ENCODE measurements at places on chromosomes 12 and 14.

DNA sequence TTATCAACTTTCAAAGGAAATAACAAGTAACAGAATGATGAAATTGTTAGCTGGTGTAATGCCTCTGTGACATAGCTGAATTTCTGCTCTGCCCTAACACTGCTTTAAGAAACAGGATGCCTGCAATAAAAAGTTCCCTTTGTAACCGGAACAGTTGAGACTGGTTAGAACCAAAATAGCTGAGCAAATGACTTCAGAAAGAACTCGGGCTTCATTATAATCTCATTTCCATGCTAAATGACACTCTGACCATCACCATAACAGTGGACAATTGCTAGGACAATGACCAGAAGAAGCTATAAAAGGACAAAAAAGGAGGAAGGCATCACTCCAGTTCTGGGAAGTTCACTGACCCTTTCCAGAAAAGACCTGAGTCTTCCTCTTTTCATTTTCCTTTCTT lies 23.5 kb upstream of the PYGL start:
- DNase-seq = no peak

DNA sequence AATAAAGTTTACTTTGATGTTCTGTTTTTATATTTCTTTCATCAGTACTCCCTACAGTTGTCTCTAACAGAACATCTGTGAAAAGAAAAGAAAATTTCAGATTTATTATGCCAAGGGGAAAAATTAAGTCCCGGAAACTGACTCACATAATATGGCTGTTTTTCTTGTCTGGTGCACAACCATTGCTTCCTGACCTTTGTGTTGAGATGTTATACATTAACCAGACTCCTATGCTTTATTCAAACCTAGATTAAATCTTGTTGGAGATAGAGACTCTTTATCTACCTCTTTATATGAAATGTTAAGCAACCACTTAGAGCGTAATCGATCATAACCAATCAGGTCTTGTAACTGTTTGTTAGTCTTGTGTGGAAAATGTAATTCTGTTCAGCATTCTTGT lies 37.6 kb upstream of the BICD1 start:
- no peak for DNase-seq

GRCh38 chr12:51871126-51871525 lies 16.8 kb upstream of the ANKRD33 start:
- no peak for DNase-seq

GRCh38 chr12:124211753-124212152 lies 83.1 kb upstream of the RFLNA start:
- DNase-seq = no peak

DNA sequence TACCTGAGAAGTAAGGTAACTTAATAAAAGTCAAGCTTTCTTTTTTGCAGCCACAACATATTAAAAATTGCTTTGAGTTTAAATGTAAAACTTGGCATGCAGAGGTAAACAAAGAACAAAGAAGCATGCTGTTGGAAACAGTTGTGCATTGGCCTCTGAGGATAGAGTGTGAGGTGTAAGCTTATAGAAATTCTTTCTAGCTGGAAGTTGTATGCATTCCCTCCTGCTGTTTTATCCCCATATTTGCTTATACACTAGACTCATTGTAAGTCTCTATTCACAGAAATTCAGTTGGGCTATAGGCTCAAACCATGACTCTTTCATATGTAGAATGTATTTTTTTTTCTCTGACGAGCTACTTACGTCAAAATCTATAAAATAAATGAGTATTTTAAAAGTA lies 316.3 kb downstream of the SLC6A15 start:
- DNase-seq = no peak

- DNase-seq = peak; percentile 74
These were observed 47.0 kb upstream of the SLC2A13 start for GRCh38 chr12:40152783-40153383.

DNA sequence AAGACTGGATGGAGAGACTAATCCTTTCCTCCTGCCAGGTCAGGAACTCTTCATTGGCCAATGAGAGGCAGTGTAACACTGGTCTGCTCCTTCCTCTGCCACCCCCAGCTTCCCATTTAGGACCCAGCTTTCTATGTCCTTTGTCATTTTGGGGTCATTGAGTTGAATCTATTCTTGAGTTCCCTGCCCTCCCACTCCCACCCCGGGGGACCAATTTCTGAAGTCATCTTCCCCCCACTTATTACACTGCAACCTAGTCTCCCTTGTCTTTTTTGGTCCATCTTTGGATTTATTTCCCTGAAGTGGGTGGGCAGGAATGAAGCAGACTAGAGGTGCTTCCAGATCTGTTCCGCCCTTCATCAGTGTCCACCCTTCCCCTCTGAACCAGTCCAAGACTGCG lies 7.6 kb upstream of the ITGA5 start:
- no peak for DNase-seq

GRCh38 chr14:54647378-54647777 lies 80.5 kb downstream of the SAMD4A start:
- DNase-seq = peak; percentile 39

GRCh38 chr14:66076176-66076575 lies 410.0 kb upstream of the CCDC196 start:
- DNase-seq = no peak

- no peak for DNase-seq
These were observed 20.5 kb upstream of the DLK1 start for GRCh38 chr14:100706200-100706599.

DNA sequence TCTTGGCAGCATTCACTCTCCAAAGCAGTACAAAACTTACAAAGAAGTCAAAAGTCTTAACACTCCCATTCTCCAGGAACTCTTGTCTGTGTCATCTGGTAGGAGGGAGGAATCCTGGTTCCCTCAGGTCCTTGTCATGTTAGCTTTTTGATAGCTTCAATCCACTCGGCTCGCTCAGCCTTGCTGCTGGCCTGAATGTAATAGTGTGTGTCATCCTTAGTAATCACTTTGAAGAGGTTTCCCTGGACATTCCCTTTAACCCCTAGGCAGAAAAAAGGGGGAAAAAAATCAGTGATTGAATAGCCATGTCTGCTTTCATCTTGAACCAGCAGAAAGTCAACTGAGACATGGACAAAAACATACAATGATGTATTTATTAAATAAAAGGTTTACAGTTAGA lies 24.8 kb downstream of the PLEK2 start:
- DNase-seq = no peak

GRCh38 chr12:80129895-80130530 lies 30.7 kb downstream of the OTOGL start:
- no peak for DNase-seq

- DNase-seq = peak; percentile 47
These were observed 268 bp downstream of the NDUFB1 start for GRCh38 chr14:92121207-92121669.

GRCh38 chr14:69081271-69081670 lies 71.6 kb downstream of the DCAF5 start:
- DNase-seq = no peak

GRCh38 chr12:62128175-62128975 lies 131.8 kb upstream of the USP15 start:
- no peak for DNase-seq

- no peak for DNase-seq
These were observed 126.5 kb upstream of the MYL2 start for GRCh38 chr12:111046896-111047295.

DNA sequence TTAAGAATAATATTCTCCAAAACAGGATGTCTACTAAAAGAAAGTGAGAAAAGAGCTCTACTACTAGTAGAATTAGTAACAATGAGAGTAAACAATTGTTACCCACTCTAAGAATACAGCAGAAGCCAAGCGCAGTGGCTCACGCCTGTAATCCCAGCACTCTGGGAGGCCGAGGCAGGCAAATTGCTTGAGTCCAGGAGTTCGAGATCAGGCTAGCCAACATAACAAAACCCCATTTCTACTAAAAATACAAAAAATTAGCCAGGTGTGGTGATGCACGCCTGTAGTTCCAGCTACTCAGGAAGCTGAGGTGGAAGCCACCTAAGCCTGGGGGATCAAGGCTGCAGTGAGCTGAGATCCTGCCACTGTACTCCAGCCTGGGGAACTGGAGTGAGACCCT lies 4.7 kb downstream of the DNAJC14 start:
- DNase-seq = no peak

DNA sequence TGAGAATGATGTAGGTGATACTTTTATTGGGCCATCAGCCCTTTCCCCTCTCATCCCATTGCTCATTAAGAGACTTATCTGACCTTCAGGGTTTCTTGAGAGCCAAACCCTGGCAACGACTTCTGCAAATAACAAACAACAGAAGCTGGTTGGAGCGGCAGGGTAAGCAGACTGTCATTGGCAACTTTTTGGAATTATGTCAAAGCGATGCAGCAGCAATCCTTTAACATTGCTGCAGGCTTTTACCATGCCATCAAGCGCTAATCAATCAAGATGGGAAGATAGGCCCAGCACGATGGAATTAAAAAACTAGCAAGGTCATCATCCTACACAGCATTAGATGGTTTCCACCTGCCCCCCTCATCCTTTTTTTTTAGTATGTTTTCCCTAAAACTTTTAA lies 406.1 kb upstream of the PDE3A start:
- DNase-seq = no peak

GRCh38 chr14:35020713-35021112 lies 25.4 kb upstream of the FAM177A1 start:
- no peak for DNase-seq

DNA sequence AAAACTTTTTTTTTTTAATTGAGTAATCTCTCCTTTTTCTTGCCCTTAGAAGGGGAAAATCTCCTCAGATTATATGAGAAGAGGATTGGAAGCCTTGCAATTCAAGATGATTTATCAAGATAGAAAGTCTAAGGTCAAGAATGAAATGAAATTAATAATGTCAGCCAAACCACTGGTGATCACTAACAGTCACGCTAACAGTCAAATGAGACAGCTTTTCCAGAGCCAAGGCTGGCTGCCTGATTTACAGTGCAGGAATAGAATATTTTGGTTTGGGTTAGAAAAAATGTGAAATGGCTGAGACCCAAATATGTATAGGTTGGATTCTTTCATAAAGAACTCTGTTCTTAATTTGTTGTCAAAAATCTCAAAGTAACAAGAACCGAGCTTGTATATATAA lies 204.3 kb downstream of the PPM1H start:
- no peak for DNase-seq

DNA sequence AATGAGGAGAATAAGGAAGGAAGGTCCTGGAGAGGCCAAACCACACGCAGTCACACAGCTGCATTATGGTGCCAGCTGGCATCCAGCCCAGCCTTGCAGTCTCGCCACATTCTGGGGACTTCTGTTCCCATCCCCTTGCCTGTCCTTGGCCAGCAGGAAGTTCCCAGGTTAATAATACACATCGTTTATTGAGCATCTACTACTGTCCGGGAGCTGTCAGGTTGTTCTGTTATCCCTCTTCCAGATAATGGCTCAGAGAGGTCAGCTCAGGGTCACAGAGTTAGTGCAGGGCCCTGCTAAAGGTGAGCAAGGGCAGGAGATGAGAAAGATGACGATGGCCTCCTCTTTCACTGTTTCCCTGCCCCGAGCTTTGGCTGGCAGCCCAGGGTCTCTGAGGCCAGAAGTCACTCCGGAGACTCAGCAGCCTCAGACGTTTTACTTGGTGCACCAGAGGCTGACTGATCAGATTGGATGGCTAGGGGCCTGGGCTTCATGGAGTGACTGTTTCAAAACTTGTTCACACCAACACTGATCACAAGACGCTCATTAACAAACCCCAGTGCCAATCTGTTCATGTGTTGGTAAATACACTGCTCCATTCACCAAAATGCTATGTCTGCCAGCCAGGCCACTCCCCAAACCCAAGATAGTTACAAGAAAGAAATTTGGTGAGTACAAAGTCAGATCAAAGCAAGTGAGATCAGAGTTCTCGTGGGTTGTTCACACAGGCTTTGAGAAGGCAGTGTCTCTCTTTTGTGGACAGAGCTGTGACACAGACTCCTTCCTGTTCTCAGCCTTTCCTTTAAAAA lies 79.2 kb downstream of the B4GALNT3 start:
- peak; percentile 29 for DNase-seq

GRCh38 chr14:23043754-23044153 lies 1.7 kb downstream of the PSMB11 start:
- no peak for DNase-seq

DNA sequence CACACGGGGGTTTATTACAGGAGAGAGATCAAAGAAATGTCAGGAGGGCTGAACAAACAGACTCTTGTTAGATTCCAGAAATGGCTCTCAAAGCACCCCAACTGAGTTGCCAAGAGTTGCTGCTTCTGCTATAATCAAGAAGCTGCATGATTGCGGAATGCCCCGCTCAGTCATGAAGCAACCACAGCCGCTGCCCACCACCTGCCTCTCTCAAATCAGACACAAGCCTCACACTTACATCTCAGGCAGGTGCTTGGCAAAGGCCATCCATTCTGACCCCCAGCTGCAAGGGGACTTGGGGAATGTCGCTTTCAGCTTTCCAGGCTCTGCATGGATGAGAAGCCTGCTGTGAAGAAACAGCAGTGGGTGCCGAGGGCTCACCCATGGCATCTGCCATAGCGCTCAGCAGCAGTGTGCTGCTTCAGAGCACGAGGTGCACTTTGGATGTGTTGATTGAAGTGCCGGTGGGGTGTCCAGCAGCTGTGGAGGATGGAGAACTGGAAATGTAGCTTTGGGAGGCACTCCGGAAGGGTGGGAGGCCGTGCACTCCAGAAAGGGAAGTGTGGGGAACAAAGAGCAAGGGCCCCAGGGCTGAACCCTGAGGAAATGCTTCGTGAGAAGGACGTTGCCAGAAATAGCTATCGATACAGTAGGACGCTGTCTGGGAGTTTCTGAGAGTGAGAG lies 37.7 kb downstream of the LRRC74A start:
- DNase-seq = no peak

DNA sequence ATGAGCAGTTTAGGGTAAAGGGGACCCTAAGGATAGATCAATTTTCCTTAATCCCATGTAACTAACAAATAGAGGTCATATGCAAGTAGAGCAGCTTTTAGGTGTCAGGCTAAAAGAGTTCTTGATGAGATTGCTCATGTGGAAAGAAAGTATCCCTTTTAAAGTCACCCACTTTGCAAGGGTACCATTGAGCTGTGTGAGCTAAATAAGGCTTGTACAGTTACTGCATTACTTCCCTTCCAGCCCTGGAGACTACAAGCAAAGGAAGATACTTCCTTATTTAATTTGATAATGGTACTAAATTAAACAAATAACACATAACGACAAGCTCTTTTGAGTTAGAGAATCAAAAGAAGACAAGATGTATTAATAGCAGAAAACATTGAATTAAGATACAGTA lies 191.7 kb downstream of the TMX1 start:
- no peak for DNase-seq

DNA sequence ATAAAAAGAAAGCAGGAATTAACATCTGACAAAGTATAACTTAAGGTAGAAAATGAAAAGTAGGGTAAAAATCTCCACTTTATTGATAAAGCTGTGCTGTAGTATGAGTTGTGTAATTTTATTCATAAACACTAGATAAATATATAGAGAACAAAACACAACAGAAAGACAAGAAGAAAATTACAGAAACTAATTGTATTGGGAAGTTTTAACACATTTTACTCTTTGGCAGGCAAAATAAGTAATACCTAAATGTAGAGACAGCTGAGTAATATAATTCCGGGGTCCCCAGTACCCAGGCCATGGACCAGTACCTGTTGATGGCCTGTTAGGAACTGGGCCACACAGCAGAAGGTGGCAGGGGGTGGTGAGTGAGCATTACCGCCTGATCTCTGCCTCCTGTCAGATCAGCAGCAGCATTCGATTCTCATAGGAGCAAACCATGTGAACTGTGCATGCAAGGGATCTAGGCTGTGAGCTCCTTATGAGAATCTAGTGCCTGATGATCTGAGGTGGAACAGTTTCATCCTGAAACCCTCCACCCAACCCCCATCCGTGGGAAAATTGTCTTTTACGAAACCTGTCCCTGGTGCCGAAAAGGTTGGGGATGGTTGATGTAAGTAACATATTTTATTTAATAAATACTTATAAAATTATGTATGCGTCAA lies 84.4 kb upstream of the ETV6 start:
- DNase-seq = no peak

All from T47D (cell line).